Endothelial cell (in vitro differentiated cells): ENCODE measurements at places on chromosomes 12 and 14.

DNA sequence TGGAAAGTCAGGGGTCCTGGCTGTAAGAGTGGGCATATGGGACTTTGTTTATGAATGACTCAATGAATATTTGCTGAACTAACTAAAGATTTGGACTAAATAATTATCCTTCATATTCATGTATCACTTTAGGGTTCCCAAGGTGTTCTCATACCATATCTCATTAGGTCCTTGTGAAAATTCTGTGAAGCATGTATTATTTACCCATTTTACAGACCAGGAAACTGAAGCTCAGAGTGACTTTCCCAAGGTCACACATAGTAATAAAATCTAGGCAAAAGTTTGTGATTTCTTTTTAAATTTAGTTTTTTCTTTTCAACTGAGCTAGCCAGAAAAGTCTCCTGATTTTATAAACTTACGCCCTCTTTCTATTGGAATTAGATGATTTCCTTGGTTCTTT, 9.4 kb downstream of the PDE1B start:
- no peak for DNase-seq

DNA sequence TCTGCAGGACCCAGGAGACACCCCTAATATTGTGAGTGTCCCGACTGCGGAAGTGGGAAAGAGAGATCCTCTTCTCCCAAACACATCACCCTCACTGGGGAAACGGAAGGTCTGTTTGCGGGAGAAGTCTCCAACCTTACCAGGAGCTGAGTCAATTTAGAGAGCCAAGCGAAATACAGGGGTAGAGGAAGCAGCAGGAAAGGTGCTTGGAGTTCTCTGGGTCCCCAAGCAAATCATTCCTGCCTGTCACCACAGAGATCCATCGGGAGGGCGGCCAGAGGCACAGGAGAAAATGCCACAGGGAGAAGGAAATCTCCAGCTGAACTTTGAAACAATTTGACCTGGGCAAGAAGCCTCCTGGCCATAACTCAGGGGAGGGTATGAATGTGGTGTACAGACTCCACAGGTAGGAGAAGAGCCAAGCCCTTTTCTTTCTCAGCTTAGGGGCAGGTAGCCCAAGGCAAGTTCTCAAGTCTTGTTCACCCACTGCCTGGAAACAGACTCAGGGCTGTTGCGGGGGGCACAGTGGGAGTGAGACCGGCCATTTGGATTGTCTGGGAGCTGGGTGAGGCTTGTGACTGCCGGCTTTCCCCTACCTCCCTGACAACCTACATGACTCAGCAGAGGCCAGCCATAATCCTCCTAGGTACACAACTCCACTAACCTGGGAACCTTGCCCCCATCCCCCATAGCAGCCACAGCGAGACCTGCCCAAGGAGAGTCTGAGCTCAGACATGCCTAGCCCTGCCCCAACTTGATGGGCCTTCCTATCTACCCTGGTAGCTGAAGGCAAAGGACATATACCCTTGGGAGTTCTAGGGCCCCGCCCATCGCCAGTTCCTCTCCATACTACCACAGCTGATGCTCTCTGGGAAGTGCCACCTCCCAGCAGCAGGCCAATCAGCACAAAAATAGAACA, 211.9 kb upstream of the ARHGAP5 start:
- DNase-seq: no peak

- DNase-seq: no peak
Measured at GRCh38 chr12:70763666-70764065, 126.4 kb upstream of the PTPRB start.

DNA sequence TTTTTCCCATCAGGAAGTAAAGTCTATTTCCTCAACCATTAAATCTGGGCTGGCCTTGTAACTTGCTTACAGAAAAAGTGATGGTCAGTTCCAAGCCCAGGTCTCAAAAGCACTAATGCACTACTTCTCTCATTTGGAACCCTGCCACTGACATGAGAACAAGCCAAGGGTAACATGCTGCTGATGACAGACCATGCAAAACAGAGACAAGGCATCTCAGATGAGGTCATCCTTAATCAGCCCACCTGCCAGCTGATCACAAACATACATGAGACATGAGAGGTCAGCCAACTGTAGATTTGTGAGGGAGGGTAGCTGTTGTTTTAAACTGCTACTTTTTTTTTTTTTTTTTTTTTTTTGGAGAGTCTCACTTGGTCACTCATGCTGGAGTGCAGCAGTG, 16.2 kb downstream of the TWF1 start:
- DNase-seq: no peak

DNA sequence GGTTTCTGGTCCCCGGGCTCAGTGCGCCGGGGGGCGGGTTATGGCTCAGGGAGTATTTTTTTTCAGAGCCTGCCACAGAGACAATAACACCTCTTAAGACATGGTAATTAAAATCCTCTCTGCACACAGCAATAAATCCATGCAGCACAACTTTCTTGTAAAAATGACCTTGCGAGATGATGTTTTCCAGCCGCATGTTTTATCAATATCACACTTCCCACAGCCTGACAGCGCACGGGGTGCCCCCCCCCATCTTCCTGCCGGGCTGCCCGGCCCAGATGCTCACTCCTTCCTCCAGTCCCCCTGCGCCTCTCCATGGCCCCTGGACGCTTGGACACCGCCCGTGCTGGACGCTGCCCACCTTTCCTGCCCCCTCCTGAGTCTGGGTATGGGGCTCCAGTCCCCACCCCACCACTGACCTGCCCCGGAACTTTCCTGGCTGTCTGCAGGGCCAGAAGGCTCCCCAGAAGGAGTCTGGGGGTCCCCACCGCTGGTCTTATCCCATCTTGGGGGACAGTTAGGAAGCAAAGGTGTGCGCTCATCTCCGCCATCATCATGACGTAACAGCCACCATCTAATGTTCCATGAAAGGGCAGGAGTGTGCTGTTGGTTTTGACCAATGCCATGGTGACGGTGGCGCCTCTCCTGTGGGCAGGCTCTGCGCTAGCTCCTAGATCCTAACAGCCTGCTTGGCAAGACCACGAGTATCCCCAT, 182.9 kb downstream of the KIF26A start:
- DNase-seq: peak; percentile 1

DNA sequence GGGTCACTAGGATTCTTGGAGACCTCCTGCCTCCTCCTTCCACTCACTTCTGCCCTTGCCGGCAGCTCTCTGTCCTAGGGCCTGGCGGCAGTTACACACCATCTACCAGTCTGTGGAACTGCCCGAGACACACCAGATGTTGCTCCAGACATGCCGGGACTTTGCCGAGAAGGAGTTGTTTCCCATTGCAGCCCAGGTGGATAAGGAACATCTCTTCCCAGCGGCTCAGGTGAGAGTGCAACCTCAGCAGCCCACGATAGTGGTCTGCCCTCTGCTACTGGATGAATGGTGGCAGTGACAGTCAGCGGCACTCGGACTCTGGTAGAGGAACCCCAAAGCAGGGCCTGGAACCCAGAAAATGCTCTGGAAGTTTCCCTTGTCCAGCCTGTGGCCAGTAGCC, 1.3 kb downstream of the ACADS start:
- DNase-seq: no peak

DNA sequence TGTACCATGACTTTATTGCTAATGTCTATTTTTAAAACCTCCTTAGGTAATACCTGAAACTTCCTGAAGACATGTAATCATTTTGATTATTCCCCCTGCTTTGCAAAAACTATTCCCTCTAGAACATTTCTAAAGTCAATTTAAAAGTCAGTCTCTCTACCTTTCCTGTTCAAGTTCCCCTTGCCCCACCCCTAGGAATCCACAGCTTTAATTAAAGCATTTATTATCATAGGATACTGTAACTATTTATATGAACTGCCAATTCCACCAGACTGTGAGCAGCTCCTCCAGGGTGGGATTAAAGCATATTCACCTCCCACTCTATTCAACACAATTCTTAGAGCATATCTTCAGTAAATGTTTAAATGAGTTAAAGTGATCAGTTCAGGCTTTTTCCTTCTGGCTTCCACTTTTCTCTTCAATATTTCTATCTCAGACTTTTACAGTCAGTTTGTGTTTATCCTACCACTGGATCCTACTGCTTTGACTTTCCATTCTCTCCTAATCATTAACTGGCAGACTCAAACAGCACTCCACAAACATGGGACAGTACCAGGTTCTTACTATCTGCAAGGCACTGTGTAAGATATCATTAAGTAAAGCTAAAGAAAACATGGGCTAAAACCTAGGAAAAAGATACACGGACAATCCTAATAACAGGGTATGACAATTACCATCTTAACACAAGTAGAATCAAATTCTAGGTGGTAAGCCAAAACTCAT, 39.1 kb downstream of the PTPN21 start:
- DNase-seq: no peak

- DNase-seq: no peak
Measured at GRCh38 chr14:104244221-104245011, 106.0 kb downstream of the KIF26A start.

GRCh38 chr14:95408731-95409476, 89.2 kb upstream of the CLMN start:
- no peak for DNase-seq

DNA sequence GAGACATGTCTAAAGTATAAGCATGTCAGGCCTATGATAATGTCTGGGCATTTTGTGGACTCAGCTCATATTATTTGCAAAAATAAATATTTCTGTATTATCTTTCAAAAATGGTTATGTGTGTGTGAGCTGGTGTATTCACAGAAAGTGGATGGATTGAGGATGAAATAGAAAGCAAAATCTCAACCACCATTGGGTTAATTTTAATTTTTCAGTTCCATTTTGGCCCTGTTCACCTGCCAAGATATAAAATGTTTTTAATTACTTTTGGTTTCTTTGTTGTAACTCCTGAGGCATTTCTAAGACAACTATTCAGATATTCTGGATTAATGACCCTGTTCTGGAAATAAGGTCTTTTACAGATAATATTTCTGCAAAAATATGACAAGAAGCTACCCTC, 232.7 kb upstream of the PPFIA2 start:
- no peak for DNase-seq

GRCh38 chr12:69410571-69410970, 51.0 kb downstream of the YEATS4 start:
- DNase-seq: no peak

- DNase-seq: no peak
Measured at GRCh38 chr14:86196471-86196870, 666.5 kb downstream of the FLRT2 start.

DNA sequence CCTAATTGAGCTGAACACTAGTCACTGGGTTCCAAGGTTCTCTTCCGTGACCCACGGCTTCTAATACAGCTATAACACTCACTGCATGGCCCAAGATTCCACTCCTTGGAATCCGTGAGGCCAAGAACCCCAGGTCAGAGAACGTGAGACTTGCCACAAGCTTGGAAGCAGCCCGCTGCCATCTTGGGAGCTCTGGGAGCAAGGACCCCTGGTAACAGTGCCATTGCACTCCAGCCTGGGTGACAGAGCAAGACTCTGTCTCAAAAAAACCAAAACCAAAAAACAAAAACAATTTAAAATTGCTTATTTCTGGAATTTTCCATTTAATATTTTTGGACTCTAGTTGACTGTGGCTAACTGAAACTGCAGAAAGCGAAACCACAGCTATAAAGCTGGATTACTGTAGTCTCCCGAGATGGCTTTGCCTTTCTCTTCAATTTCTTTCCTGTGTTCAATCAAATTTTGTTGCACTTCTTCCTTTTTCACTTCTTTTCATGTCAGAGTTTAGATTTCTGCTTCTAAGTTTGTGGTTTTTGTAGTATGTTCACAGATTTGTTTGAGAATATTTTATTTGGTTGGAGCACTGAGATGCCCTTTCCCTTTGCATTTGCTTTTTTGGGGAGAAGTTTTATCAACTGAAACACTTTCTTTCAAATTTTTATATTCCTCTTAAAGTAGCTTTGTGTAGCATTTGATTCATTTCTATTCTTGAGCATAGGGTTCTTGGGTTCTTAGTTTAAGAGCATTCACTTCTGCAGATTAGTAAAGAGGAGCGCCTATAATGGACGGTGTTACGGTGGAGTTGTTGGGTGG, 44.6 kb downstream of the DDHD1 start:
- DNase-seq: no peak

DNA sequence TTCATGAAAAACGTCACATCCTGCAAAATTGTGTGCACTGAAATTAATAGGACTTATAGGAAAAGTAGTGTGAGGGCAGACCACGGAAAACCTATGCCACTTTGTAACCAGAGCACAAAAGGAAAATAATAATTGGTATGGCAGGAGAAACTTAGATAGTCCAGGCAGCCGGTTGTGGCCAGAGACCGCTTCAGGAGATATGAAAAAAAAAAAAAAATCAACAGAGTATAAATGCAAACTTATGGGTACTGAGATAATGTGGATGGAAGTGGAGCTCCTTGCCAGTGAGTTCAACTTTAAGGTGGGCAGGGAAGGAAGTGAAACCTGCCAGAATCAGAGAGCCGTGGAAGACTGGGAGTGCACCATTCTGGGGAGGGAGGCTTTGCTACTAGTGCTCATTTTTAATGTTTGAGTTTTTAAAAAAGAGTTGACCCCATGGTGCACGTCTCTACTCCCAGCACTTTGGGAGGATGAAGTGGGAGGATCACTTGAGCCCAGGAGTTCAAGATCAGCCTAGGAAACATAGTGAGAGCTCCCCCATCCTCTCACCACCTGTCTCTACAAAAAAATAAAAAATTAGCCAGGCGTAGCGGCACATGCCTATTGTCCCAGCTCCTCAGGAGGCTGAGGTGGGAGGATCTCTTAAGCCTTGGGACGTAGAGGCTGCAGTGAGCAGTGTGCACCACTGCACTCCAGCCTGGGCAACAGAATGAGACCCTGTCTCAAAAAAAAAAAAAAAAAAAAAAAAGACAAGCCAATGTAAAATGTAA, 34.3 kb upstream of the METAP2 start:
- DNase-seq: no peak

DNA sequence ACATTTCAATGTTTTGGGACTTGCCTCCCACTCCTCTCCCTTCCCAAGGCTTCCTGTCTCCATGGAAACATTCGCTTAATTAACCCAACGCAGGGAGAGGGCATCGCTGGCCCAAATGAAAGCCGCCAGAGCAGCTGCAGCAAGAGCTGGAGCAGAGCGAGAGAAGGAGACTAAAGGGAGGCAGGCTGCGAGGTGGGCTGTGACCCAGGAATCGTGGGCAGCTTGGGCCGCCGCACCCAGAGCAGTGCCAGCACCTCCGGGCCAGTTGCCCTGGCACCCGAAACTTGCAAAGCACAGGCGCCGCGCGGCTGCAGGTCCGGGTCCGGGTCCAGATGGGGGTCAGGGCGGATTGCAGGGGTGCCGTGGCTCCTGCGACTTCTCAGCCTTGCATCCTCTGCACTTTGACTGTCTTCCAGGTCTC, 43.5 kb upstream of the PTPRQ start:
- no peak for DNase-seq

DNA sequence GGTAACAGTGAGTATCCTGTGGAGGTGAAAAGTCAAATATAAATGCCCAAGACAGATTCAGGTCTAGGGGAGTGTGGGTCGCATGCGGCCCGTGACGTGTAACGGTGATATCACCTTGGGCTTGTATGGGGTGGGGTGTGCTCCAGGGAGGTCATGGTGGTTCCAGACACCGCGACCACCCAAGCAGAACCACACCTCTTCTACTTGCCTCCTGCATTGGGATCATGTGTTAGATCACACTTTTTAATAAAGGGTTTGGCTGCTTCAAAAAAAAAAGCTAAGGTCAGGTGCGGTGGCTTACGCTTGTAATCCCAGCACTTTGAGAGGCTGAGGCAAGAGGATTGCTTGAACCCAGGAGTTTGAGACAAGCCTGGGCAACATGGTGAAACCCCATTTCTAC, 4.5 kb downstream of the FBLN5 start:
- no peak for DNase-seq
